ENCODE measurements at places on chromosomes 7 and 10.

- DNase-seq = no peak
Observed at GRCh38 chr10:13158401-13158800, 3.0 kb upstream of the MCM10 start.

DNA sequence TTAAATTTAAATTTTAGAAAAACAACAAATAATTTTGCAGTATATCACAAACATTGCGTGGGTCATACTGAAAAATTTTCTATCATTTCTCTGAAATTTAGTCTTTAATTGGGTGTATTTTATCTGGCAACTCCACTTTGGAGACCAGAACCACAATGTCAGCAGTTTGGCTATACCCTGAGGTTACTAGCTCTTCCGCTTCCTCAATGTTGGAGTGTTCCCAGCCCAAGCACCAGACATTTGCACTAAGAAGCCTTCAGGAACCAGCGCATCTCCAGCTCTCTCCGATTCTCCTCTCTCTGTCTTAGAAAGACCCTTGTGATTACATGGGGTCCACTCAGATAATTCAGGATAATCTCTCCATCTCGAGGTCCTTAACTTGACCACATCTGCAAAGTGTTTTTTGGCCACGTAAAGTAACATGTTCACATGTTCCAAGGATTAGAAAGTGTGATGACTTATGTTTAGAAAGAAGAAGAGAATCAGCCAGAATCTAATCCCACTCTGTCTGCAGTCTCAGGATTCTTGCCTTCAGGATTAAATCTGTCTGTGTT lies 43.1 kb upstream of the ADRB1 start:
- DNase-seq = no peak

- DNase-seq = no peak
Observed at GRCh38 chr10:94496010-94496409, 49.6 kb upstream of the HELLS start.

GRCh38 chr10:35631404-35631803 lies 10.7 kb downstream of the FZD8 start:
- no peak for DNase-seq

DNA sequence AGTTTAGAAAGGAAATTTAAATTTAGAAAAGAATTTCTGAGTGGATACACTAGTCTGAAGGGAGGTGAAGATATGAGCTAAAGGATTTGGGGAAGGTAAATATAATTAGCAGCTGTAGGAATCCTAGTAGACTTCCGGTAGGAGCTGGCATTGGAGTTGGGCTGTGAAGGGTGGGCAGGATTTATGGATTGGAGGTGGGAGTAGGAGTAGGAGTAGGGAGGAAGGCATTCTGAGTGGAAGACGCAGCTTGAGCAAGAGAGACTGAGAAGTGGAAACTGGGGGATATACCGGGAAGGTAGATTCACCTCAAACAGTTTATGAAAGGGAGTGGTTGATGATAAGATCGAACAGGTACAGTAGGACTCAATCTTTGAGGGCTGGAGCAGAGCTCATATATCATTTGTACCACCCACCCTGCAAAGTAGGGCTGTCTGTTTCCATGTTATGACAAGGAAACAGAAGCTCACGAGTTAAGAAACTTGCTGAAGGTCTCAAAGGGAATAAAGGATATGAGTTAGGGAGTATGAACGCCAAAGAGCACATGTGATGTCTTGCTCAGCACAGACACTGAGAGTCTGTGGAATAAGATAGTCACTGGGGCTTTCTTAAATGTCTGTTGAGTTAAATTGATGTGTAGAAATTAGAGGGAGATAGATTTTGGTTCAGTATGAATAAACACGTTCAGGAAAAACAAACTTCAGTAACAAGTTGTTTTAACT lies 81.6 kb downstream of the RPS24 start:
- no peak for DNase-seq

DNA sequence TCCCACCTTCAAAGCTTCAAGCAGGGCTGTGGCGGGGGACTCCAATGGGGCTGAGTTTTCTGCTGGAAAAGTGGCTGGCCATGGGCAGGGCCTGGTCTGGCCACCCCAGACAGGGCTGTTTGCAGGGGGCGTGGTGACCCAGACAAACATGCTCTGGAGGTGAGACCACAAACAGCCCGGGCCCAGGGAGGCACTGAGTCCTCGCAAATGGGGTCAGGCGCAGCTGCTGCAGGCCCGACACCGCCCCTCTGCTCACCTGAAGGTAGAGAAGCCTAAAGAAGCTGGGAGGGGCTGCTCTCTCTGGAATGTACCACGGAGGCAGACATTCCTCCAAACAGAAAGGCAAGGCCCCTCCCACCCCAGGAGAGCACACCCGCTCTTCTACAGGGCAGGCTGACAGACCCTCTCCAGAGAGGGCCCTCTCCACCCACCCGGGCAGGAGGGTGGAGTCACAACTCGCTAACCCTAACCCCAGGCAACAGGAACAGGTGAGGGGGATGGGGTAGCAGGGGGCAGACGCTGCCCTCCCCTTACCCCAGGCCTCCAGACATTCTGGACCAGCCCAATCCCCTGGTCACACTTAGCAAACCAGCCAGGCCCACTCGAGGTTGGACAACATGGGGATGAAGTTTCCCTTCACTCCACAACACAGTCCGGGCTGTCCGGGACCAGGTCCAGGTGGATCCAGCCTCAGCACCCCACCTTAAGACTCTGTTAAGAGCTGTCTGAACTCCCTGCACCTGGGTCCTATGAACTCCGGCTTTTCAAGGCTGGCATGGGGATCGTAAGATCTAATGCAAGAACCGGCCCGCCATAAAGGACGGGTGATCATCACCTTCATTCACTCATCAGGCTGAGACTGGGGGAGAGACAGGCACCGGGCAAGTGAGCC lies 32.3 kb downstream of the OAT start:
- no peak for DNase-seq

GRCh38 chr10:43237128-43237527 lies 29.7 kb downstream of the RASGEF1A start:
- no peak for DNase-seq

Measured in stimulated activated CD4-positive, alpha-beta T cell treated with anti-CD3 and anti-CD28 coated beads, Interleukin-1b, Interleukin-23, amount 100 ng/mL, for 48 hours (primary cell).